Non-pigmented ciliary epithelial cell (primary cell): ENCODE measurements at places on chromosomes 7 and 10.

- DNase-seq, result no peak
These were observed 377.4 kb upstream of the PODXL start for GRCh38 chr7:131933751-131934289.

GRCh38 chr10:89148061-89148460 lies 59.1 kb downstream of the CH25H start:
- no peak for DNase-seq

GRCh38 chr10:80485076-80485945 lies 31.2 kb downstream of the TSPAN14 start:
- no peak for DNase-seq

DNA sequence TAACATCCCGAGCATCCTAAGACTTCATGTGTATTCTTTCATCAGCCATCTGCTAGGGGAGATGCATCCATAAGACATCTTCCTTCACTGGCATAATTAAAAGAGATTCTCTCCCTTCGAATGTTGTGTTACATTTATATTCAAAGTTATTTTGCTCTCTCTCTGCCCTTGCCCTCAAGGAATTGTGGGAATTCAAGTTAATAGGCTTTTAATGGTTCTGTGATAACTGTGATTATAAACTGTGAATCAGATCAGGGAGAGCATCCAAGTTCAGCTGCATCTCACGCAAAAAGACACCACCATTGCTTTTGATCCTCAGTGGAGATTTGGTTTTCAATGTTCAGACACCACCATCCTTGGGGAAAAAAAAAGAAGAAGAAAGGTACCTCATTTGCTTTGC lies 9.2 kb upstream of the TEX36 start:
- no peak for DNase-seq

GRCh38 chr10:123141791-123142700 lies 5.9 kb upstream of the HMX2 start:
- no peak for DNase-seq

GRCh38 chr7:27130540-27131389 lies at the start of gene HOXA4:
Gene HOXA4, minus strand, starts transcription at chr7:27130757. Its CDS starts 24 bp downstream, at chr7:27130733.
- DNase-seq, result no peak

GRCh38 chr7:369476-370258 lies 79.7 kb downstream of the FOXL3 start:
- no peak for DNase-seq

GRCh38 chr10:600234-600633 lies 89.2 kb downstream of the DIP2C start:
- DNase-seq, result no peak

DNA sequence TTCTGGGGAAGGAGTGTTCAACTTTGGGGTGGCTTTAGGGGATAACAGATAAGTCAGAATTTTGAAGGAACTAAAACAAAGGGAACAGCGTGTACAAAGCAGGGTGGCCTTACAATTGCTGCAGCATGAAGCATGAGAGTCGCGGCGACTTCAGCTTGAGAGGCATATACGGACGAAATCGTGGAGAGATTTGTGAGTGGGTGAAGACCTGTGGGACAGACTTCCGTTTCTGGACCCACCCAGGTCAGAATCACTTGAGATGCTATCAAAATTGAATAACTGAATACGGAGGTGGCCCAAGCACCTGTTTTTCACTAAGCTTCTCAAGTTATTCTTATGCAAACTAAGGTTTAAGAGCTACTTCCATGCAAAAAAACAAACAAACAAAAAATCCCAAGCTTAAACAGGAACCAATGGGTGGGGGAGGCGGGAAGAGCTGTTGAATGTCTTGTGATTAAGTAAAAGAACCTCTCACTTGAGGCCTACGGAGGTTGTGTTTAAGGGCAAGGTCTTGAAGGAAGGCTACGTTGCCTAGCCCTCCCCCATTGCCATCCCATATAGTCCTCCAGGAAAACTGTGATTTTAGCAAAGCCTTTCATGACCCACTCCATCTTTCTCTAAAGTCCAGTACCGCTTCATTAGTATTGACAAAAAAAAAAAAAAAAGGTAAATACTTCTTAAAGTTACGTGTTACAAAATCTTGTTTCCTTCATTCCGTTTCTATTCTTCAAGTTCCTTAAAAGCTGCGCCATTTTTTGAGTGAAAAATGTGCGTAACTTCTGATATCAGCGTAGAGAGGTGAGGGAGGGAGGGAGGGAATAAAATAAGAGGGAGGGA lies 1.3 kb upstream of the TRIM24 start:
- DNase-seq, result no peak

DNA sequence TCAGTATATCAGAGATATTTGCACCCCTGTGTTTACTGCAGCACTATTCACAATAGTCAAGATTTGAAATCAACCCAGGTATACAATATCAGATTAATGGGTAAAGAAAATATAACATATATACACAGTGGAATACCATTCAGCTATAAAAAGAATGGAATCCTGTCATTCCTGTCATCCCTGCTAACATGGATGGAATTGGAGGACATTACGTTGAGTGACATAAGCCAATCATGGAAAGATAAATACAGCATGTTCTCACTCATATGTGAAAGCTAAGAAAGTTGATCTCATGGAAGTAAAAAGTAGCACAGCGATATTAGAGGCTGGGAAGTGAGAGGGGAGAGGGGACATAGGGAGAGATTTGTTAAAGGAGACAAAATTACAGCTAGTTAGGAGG lies 171.0 kb downstream of the ARL5B start:
- DNase-seq, result no peak

- DNase-seq, result no peak
These were observed 169.2 kb upstream of the CDC14C start for GRCh38 chr7:48755061-48755555.

DNA sequence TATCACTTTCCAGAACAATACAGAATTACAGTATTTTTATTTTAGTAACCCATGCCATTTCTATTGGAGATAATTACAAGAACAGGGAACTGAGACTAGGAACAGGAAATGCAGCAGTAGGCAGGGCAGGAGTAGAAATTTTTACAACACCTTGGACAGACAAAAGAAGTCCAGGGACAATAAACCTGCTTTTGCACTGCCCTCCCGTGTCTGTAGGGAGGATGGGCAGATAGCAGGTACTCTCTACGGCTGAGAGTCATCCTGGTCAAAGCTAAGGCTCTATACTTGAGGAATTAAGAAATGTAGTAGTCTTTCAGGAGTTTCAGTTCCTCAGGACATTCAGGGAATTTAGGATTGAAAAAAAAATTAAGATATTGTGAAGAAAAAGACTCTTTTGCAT lies 63.4 kb downstream of the VAX1 start:
- no peak for DNase-seq

DNA sequence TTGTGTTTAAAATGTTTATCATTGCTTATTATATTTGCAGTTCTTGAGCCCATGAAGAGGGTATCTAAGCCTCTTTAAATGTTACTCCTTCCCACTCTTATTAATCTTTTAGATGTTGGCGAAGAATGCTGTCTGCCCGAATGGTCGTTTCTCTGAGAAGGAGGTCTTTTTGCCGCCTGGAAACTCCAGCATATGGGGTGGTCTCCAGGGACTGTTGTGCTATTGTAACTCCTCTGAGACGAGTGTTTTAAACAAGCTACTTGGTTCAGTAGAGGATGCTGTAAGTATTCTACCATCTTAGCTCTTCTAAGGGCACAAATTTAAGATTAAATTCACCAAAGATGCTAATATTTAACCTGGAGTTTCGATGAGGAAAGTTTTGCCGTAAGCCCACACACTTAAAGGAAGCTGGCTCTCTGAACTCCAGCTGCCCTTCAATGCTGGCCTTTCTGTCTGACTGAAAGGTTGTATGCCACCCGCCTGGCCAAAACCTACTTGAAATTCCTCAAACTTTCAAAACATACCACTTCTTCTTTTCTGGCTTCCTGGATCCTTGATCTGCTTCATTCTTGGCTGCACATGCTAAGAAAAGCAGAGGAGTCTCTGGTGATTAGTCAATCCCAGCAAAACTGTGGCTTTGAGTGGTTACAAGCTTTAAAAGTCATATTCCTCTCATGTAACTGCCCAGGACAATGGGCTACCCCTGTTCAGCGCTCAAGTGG lies 74.7 kb downstream of the ABCA13 start:
- DNase-seq, result no peak

DNA sequence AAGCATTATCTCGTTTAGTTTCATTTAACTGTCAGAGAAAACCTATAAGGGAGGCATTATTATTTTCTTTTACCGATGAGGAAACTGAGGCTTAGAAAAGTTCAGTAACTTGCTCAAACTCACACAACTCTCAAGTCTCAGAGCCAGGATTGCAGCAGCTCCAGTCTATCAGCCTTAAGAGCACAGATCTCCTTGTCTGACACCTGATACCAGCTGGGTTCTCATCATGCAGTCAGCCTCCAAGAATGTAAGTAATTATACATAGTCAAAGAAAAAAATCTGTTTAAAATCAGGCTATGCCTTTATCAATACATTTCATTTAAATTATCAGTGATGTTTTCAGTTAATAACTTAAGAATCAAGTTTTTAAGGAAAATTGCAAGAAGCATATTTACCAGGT lies 236.6 kb upstream of the TCF7L2 start:
- DNase-seq, result no peak

- DNase-seq, result no peak
These were observed 353.9 kb upstream of the MEOX2 start for GRCh38 chr7:16040346-16040745.

DNA sequence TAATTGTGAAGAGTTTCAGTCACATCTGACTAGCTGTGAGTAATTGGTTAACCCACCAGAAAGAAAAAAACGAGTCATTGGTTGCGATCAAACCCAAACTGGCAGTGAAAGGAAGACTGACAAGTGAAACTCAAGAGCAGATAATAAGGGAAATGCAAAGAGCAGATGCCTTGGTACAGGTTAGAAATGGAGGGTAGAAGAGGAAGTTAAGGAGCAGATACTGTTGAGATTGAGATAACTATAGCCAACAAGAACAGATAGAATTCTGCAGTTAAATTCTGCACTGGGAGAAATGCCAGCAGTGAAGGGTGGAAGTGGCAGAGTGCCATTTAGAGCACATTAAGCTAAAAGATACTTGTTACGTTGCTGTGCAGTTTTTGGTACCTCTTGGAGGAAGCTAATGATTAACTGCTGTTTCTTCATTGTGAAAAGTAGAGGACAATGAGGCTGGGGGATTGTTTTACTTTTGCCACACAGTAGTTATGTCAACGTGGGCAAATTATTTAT lies 65.8 kb downstream of the CDK13 start:
- no peak for DNase-seq

- no peak for DNase-seq
These were observed 26.8 kb upstream of the HDAC9 start for GRCh38 chr7:18468795-18469194.

GRCh38 chr10:86651021-86651471 lies 3.3 kb upstream of the OPN4 start:
- DNase-seq, result no peak

DNA sequence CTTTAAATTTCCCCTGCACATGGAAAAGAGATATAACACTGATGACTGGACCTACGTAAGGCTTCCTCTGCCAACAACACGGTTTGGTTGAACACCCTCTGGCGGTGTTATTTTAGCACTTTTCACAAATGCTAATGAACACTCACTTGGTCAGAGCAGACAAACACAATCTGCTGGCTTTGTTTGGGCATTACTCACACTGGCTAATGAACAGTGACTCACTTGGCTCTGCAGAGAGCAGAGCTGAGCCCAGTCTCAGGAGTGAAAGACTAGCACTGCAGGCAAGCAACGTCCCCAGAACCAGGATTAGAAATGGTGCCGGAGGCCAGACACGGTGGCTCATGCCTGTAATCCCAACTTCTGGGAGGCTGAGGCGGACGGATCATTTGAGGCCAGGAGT lies 430.8 kb downstream of the PLXNA4 start:
- DNase-seq, result peak; percentile 71

DNA sequence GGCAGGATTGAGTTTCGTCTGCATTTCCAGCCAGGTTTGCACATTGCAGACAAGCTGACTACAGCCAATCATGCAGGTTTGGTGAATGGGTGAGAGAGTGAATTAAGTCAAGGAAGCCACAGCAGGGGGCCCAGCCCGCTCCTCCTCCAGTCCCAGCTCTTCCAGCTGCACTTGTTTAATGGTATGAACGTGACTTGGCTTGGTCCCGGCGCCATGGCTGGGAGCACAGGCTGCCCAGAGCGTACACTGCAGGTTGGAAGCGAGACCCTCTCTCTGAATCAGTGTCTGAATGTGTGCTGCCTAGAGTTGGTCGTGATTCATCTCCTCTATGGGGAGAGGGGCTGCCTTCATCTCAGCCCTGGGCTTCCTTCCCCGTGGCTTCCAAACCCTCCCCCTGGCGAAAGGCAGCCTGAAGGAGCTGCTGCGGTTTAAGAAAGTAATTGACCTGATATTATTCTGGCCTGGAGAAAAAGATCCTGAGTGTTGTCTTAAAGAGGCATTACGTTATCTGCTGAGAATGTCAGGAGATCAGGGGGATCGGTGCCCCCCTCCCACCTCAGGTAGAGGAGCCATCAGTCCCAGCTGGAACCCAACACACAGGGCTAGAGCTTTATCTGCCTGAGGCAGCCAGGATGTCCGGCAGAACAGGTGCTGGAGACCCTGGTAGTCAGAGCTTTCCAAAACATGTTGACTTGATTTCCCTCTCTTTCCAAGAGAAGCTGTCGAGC lies 132.1 kb downstream of the COL26A1 start:
- no peak for DNase-seq

DNA sequence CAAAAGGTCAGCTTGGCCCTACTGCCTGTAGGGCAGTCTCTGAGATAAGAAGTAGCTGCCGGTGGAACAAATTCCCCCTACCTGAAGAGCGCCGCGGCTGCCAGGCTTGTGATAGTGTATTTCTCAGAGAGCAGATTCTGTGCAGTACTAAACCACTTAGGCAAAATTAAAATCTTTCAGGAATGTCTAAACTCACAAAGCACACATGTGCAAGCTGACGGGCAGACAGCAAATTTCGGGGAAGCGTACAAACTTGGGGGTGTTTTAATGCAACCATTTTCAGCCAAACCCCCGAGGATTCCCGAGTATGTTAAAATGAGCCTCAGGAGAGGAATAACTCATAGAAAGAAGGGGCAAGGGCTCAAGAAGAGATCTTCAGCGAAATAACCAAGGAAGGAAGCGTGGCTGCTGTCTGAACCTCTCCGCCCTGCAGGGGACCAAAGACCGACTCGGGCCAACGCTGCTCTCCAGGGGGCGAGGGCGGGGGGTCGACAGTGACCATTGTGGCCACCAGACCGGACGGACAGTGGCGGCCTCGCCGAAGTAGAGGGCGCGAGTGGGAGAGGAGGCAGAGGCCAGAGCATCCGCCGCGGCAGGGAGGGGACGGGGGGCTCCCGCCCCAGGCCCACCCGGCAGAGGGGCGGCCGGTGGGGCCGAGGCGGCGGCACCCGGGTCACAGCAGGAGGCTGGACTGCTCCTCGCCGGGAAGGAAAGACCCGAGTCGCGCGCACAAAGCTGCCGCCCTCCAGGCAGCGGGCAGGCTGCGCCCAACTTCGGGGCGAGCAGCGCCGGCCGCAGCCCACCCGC lies 819 bp downstream of the HYCC1 start:
- no peak for DNase-seq

DNA sequence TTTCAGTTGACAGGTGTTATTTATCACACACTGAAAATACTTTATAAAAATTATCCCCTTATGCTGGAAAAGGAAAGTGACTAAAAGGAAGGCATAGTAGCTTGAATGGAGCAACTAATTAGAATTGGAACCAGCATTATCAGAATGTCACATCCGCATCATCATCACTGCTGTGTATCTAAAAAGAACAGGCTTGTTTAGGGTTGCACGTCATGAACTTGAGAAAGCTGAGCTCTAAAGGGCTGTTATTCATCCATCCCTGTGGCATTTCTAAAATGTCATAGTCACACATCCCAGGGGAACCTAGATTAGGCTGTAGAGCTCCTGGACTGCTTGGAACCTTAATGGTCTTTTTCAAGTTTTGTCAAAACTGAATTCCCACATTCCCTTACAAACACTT lies 54.4 kb downstream of the KLHDC10 start:
- no peak for DNase-seq
